ENCODE measurements at places on chromosomes 3 and 15.

DNA sequence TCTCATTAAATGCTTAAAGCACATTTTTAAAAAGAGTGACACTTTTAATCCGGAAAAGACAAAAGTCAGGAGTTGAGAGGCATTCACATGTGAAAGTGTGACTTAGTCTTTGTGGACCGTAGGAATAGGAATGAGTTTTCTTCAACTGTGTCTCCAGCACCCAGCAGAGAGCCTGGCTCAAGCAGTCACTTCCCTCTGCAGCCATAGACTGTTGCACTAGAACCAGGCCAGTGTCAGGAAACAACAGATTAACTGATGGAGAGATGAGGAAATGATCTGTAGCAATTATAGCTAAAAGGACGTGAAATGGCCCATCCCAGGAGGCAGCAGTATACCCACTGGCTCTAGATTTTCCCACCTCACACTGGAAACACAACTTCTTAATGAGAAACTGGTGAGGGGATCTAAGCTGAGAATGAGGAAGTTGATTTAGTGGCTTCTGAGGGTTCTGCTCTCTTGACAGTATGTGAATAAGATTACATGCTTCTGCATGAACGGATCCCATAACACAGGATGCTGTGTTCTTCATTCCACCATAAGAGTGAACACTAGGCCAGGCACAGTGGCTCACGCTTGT is 19.8 kb downstream of the CFAP92 start:
- no peak for DNase-seq

DNA sequence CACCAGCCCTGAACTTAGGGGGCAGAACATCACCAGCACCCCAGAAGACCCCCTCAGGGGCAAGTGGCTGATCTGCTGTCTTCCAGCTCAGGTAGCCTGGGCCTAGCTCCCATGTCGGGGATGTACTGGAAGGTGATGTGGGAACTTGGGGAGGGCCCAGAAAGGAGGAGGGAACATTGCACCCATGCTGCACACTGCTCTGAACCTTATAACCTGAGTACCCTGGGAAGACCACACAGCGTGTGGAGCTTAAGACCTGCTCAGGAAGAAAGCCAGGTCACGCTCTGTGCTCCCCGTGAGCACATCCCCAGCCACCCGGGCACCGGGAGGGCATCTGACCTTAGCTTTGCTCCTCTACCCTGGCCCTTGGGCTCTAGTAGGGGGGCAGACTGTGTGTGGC is 159.4 kb downstream of the ATP10A start:
- DNase-seq: no peak

DNA sequence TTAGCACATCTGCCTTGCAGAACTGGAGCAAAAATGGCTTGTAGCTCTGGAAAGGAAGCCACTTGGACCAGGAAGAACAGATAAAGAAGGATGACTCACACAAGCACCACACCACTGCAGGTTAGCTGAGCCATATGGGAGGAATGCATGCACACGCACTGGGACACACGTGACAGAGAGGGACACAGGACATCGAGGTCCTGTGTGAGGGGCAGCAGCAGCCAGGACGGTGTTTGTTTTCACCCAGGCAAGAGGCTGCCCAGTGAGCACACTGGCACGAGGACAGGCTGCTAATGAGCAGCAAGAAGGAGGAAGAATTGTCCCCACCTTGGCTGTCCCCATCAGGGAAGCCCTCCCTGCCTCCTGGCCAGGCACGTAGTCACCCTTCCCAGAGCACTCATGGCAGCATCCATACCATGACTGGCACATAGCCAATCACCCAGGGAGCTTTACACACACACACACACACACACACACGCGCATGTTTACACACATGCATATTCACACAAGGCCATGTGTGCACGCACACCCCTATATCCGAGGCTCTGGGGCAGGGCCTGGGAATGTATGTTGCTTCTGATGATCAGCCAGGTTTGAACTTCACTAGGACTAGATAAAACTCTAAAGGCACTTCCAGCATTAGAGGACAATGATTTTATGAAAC is 24.0 kb upstream of the SPTBN5 start:
- DNase-seq: no peak

- no peak for DNase-seq
Observed at GRCh38 chr15:42032376-42033213, 11.8 kb upstream of the PLA2G4E start.

DNA sequence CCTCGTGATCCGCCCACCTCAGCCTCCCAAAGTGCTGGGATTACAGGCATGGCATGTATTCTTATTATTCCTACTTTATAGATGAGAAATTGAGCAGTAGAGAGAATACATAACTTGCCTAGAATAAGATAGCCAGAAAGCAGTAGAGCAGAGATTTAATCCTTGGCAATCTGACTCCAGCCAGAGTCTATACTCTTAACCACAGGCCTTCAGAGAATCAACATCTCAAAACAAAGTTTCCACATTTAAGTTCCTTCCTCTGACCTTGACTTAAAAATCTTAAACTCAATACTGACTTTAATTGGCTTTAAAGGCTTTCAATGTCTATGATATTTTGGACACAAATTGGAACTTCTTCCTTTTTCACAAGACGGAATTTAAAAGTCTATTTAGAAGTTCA is 37.1 kb downstream of the ZNF106 start:
- no peak for DNase-seq

GRCh38 chr3:72034986-72035385 is 250.0 kb upstream of the PROK2 start:
- no peak for DNase-seq

DNA sequence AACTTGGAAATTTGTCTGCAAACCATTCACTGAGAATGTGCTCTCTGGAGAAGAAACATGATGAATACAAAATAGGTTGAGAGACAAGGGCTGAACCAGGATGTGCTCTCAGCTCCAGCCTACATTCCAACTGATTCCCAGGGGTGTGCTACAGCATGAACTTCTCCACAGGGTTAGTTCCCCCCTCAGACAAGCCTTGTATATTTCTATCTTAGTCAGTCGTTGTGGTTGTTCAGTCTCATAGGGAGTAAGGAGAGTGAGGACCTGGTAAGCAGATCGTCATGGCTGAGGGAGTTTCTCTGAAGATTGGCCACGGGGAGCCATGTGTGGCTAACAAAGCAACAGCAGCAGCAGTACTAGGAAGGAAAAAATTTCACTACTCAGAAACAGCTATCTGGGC is 919.7 kb upstream of the CADM2 start:
- no peak for DNase-seq

Measured in Panc1 (cell line).